ENCODE measurements at places on chromosomes 5 and 9.

DNA sequence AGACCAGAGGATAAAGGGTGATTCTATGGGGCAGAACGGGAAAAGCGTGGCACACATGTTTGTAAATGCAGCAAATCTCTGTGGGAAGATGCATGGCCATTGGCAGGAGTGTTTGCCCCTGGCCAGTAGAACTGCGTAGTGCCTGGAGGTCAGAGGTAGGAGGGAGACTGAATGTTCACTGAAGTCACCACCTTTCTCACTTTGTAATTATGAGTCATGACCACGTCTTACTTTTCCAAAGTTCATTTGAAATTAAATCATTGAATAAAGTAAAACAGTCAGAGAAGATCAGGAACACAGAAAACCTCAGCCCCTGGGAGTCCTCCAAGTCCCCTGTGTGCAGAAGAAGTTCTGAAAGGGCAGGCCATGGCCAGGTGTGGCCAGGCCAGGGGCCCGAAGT is 4.6 kb downstream of the PTGES start:
- no peak for DNase-seq

GRCh38 chr9:16202221-16202620 is 649.4 kb downstream of the CCDC171 start:
- no peak for DNase-seq

- DNase-seq: no peak
These were observed 67.0 kb upstream of the SPOCK1 start for GRCh38 chr5:137566118-137566541.

DNA sequence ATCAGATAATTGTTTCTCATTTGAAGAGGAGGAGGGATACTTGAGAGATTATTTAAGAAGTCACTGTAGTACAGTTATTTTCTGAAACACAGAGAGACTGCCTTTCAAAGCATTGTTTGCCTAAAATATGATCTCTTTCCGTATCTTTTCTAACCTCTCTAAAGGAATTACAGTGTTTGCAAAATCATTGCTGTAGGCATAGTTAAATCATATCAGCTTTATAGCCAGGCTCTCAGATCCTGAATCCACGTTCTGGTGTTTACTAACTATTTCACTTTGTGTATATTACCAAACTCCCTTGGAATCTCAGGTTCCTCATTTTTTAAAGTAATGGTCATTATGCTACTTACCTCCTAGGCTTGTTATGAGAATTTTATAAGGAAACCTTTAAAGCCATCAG is 1151.6 kb upstream of the CDH9 start:
- DNase-seq: no peak

DNA sequence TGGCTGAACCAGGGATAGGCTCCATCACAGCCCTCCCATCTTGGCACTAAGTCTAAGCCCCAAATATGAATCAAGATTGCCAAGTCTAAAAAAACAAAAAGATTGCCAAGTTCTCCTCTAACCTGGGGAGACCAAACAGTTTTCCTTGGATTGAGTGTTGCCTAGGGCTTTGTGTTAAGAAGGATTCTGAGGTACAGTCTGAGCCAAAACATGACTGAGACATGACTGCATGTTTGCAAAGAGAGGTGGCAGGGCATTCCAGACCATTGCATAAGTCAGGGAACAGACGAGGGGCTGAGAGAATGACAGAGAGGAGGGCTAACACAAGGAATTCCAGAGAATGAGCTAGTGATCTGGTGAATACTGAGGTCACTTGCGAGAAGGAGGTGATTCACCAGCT is 11.4 kb downstream of the LAMC3 start:
- DNase-seq: no peak

DNA sequence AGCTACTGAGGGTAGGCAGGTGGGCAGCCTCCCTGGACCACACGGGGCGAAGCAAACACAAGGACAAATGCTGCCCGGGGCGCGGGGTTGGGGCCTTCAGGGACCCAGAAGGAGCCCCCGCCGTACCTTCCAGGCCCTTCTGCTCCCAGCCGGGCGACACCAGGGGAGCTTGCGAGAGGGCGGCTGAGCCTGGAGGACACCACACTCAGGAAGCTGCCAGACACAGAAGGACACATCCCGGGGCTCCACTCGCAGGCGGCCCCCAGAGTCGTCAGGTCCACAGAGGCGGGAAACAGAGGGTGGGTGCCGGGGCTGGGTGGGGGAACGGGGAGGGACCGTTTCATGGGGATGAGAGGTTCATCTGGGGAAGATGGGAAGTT is 58.5 kb upstream of the UBAC1 start:
- DNase-seq: no peak

- DNase-seq: no peak
These were observed 141.2 kb downstream of the PARP8 start for GRCh38 chr5:50807661-50808060.

- DNase-seq: no peak
These were observed 14.0 kb downstream of the PRUNE2 start for GRCh38 chr9:76891874-76892273.

DNA sequence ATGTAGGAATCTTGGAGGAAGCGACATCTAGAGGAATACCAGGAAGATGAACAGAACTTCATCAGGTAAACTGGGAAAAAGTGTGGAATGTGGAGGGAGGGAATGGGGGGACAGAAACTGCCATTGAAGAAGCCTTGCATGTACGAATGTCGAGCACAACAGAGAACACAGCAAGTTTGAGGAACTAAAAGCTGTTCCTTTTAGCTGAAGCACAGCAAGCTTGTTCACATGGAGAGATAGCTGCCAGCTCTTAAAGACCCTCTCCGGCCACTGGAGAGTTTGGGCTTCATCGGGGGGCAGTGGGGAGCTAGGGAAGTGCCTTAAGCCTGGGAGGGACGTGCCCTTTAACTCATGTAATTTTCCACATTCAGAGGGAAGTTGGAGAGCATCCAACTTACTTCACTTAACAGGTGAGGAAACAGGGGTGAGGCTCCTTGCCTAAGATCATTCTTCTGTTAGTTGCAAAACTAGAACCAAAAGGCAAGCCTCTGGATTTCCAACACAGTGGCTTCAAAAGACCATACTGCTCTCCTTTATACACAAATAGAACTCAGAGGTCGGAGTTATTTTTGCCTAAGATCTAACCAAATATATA is 2.3 kb upstream of the CYFIP2 start:
- no peak for DNase-seq

DNA sequence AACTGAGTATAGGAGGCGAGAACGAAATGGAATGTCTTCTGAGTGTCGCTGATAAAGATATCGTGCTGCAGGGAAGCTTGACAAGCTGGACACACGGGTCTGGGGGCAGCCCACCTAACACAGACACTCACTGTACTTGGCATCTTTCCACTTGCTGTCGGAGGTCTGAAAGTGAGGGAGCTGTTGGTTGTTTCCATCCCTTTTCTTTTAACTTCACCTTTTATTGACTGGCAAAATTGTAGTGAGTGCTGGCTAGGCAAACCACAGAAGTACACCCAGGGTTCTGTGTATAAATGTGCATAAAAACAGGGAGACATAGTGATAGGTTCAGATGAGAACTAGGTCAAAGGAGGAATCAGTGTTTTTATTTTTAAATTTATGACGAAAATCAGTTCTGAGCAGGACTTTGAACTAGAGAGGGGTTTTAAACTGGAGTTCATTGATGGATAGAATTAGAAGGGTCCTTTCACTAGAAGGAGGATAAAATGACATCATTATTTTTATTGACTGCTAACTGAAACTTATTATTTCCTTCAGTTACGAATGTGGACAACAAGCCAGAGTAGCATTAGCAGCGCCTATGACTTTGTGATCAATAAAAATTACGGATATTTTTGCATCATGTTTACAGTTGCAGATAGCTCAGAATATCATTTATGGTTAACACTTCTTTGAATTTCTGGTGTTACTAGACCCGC is 817 bp downstream of the GAPVD1 start:
- no peak for DNase-seq

DNA sequence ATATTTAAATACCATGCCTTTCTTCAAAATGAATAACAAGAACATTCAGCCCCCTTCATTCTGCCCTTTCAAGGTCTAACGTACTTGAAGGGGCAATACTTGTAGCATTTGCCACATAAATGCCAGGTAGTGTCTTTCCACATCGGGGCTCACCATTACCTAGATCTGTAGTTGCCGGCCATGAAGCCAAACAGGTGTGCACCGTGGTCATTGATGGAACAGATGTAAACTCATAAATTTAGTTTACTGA is 193.0 kb downstream of the CD180 start:
- no peak for DNase-seq

- no peak for DNase-seq
These were observed 71.8 kb upstream of the PPARGC1B start for GRCh38 chr5:149658299-149658698.

DNA sequence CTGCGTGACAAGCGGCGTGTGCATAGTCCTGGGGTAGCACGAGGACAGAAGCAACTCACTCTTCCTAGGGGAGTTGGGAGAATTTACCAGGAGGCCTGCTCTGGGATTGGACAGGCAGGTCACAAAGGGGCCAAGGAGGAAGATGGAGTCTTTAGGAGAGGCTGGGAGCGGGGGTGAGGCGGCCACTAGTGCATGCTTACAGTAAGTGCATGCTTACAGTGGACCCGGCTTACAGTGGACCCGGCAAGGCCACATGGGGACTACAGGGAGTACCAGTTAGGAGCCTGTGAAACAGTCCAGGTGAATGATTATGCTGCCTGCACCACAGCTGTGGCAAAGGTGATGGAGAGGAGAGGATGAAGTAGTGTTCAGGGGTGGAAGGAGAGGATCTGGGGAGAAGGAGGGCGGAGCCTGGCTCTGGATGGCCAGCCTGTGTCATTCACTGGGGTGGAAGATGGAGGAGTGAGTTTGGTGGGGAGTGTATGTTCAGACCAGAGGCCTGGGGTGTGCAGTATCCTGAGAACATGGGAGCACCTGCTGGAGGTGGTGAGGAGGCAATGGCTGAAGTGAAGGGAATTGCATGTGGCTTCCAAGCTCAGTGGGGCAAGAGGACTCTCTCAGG is 78.7 kb downstream of the CRB2 start:
- no peak for DNase-seq

GRCh38 chr5:169185626-169186025 is 115.3 kb downstream of the SLIT3 start:
- no peak for DNase-seq

DNA sequence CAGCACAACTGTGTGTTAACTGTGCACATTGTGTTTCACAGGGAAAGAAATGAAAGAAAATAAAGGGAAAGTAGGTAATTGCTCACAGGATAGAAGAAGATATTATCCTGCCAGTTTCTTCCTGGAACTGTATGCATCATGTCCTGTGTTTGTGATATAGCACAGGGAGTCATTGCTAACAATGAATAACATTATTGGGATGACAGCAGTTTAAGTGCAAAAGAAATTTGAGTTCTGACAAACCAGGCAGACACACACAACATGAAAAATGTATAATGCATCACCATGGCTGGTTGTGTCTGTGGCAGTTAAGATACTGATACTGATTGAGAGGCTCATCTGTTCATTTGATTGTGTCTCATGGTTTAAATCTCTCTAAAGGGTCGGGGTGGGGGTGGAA is 145.4 kb downstream of the SPATA31D1 start:
- DNase-seq: no peak

DNA sequence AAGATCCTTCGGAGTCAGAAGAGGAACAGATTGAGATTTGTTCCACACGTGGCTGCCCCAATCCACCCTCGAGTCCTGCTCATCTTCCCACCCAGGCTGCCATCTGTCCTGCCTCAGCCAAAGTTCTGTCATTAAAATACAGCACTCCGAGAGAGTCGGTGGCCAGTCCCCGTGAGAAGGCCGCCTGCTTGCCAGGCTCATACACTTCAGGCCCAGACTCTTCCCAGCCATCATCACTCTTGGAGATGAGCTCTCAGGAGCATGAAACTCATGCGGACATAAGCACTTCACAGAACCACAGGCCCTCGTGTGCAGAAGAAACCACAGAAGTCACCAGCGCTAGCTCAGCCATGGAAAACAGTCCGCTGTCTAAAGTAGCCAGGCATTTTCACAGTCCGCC is 85.9 kb downstream of the GOLPH3 start:
- no peak for DNase-seq

- DNase-seq: peak; percentile 68
These were observed 29.1 kb upstream of the SEC16A start for GRCh38 chr9:136511670-136512592.

GRCh38 chr5:180642779-180643178 is 6.6 kb downstream of the FLT4 start:
- DNase-seq: no peak

DNA sequence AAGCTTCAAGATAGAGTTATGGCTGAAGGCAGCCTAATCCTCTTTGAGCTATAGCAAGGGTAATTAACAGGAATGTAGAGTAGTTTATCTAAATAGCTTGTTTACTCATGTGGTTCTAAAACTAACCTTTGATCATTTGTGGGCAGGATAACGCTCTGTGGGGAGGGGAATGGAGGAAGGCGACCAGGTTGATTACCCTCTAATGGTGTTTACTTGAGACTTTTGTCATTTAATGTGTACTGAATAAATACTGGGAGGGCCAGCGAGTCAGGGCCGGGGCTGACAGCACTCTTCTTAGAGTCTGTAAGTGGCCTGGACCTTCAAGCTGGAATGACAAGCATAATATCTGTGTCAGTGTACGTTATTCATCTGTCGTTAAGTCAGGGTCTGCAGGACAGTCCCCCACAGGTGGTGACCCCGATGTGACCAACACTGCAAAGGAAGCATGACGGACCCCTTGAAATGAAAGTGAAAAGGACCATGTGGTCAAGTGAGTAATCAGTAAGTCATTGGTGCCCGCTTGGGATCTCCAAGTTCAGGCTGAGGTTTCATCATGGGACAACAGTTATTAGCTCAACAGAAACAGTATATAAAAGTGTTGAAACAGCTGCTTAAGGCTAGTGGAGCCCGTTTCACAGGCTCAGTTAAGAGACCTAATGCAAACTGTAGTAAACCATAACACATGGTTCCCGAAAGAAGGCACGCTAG is 162.6 kb downstream of the CPLANE1 start:
- no peak for DNase-seq

- no peak for DNase-seq
These were observed 58.6 kb downstream of the CEP120 start for GRCh38 chr5:123364441-123365155.

DNA sequence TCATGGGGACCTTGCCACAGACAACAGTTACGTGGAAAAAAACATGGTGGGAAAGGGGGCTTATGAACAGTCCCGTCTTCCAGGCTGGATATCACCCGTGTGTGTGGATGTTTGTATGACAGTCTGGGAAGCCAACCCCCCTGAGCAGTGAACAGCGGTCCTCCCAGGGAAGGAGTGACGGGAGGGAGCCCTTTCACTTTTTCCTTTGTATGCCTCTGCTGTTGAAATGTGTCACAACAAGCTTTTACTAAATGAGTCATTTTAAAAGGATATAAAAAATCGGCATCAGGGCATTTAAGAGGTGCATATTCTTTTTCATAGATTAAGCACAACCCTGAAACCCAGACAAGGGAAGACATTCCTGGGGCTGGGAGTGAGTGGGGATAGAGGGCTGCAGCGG is 5.1 kb downstream of the MYMK start:
- no peak for DNase-seq

All from right hindlimb (tissue), 1 donor.